ENCODE measurements at places on chromosomes 7 and 10.

GRCh38 chr10:79447911-79448731 is 2.7 kb upstream of the ZCCHC24 start:
- no peak for DNase-seq

DNA sequence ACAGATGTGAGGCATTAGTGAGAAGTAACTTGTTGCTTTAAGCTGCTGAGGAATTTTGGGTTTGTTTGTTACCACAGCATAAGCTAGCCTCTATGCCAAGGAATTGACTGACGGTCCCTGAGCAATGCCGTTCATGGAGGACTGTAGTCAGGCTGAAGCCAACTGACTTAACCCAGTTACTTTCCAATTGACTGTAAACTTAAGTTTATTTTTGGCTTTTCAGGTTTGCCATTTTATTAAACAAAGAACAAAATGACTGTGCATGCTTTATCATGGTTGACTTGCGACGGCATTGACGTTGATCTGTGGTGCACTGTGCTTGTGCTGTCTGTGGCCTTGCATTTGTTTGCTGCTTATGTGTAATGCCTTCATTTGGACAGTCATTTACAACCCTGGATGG is 53.5 kb downstream of the DNAJB9 start:
- DNase-seq = no peak

GRCh38 chr10:84191106-84191505 is 3.2 kb upstream of the CDHR1 start:
- no peak for DNase-seq

DNA sequence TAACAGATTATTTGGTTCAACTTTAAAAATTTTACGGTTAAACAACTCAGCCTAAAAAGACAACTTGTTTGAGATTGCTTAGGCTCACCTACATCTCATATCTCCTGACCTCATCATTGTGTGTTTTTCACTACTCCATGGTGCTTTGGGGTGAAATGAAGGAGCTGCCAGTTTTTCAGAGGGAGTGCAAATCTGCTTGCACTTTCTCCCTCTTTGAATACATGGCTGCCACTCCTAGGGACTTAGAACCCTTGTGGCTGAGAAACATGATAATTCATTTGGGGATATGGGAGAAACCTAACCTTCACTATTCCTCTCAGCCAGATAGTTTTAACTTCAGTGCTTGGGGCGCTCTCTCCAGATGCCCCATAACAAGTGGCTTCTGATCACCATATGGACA is 2.7 kb downstream of the CCSER2 start:
- DNase-seq = no peak

- no peak for DNase-seq
Observed at GRCh38 chr10:51716981-51717380, 17.6 kb upstream of the CSTF2T start.

DNA sequence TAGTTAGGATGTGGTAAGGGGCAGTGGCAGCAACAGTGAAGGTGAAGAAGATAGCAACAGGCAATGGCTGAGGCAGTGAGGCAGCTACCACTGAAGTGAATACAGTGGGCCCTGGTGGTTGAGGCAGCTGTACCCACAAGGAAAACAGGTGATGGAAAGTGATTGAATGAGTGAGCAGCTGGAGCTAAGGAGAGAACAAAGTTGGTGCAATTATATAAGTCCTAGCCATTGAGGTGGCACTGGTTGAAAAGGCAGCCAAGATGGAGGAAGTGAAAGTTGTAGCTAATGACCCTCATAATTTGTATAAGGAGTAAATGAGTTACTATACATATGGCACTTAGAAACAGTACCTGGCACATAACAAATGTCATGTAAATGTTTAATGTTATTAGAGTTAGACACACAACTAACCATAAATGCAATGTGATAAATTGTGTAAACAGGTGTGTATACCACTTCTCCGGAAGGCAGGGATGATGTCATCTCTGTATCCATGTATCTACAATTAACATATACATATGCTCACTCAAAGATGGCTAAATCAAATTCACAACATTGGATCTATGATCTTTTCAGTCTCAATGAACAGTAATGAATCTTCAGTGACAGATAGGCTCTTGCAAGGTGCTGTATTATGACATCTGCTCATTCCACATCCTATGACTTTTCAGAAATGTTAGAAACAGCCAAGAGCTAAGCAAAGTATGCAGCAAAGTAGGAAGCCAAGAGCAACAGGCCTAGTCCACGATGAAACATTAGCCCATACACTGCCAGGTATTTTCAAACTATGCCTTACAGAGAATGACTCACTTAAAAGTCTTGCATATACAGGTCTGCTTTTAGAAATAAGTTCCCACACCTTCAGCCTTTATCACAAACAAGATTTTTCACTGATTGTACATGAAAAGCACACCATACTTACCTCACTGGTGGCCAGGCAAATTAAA is 10.7 kb downstream of the XPNPEP1 start:
- no peak for DNase-seq

DNA sequence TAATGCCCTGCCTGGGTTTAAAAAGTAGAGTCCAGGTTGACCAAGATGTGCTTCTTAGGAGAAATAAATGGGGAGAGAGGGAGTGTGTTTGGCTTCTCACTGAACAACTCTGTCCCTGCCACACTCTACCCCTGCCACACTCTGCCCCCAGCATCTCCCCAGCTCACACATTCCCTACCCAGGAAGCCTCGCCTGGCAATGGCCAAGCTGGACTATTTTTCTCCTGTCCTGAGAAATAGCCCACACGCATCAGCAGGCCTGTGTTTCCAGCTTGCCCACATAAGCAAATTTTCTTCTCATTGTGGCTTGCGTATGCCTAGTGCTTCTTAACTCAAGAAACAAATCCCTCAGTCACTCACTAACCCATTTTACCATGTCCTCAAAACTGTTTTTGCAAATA is 1.8 kb downstream of the LRRC18 start:
- DNase-seq = no peak

DNA sequence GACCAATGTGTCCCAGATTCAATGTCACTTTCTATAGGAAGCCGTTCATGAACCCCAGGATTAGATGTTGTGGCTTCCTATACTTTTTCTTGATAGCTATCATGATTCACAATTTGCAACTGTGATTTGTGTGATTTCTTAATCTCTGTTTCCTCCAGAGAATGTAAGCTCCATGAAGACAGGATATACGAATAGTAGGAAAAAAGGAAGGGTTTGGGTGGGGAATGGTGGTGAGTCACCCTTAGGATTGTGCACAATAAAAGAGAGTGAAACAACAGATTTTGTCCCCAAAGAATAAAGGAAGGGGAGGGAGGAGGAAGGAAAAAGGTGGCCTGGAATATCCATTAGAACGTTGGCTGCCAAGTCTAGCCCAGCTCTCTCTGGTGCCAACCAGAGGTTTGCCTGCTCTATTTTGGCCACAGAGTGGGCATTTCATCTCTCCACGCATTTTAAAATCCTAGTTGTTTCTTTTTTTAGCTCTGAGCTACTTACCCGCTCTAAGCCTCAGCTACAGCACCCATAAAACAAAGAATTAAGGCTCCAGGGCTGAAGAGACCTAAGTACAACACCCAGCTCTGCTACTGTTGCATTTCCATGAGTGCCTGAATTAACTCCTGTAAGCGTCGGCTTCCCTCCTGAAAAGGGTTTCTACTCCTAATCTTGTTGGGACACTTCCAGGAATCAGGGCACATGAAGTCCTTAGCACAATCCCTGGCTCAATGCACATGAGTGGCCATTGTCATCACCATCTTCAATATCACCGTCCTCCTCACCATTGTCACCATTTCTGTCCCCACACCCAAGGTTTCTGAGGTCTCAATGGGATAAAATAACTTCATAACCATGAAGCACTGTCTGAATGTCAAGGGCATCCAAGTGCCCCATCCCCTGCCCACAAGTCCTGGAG is 3.5 kb downstream of the HK1 start:
- DNase-seq = no peak

DNA sequence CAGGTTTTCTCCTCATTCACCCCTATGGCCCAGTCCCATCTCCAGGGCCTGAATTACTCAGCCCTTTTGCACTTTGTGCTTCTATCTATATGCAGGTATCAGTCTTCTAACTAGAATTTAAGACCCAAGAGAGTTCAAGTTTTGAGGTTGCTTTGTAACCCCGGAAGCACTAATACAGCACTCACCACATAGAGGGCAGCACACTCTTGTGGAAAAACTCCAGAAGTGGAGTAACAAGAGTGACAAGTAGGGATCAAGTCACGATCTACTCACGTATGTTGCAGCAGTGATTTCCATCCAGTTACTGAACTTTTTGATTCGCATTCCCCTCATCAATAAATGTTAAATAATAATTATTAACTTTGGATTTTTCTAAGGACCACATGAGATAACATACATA is 151.0 kb downstream of the CHCHD3 start:
- DNase-seq = peak; percentile 14

GRCh38 chr10:43861966-43862751 is 213.5 kb upstream of the ZNF32 start:
- DNase-seq = no peak

DNA sequence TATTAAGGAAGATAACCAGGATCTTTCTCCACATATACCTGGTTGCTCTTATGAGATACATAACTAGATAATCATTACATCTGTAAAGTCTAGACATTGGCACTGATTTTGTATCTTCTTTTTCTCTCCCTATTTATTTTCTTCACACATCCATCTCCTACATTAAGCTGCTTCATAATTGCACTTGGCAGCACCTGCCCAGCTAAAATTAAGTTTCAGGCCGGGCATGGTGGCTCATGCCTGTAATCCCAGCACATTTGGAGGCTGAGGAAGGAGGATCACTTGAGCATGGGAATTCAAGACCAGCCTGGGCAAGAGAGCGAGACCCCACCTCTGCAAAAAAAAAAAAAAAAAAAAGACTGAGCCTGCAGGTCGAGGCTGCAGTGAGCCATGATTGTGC is 22.3 kb upstream of the AKR1B1 start:
- no peak for DNase-seq

GRCh38 chr7:131893631-131894340 is 337.4 kb upstream of the PODXL start:
- no peak for DNase-seq

- DNase-seq = no peak
Observed at GRCh38 chr10:50846753-50847152, 38.7 kb downstream of the A1CF start.

- no peak for DNase-seq
Observed at GRCh38 chr10:54469587-54470323, 331.3 kb downstream of the PCDH15 start.

GRCh38 chr7:118878336-118878735 is 653.8 kb downstream of the ANKRD7 start:
- no peak for DNase-seq

DNA sequence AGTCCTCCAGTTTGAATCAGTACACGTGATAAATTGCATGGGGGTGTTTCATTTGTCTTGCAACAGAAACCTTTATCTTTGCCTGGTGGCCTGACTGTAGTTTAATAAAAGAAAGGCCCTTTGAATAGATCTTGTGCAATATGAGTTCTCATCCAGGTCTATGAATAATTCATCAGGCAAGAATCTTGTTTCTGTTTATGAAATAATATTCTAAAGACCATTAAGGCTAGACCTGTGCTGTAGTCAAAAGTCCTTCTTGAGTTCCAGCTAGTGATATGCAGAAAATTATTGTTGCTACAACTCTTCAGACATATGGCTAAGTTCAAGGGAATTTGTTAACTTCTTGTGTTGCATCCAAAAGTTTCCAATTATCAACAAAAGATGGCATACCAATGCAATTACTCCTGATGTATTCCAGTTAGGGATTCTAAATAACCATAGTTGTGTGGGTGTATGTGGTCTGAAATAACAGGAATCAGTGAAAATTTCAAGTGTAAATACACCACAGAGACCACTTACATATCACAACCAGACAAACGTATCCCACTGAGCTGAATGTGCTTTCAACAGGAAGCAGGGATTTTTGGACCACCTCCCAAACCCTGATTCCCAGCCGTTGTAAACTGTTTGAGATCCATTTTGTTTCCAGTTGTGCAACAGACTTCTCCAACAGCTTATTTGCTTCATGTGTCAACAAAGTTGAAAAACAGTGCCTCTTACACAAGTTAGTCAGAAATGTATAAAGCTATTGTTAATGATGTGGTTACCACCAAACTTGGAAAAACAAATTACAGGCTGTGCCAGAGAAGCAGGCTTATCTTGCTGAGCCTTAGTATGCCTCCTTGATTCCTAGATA is 54.7 kb upstream of the BICC1 start:
- DNase-seq = no peak

GRCh38 chr10:117993166-117993565 is 53.6 kb downstream of the RAB11FIP2 start:
- DNase-seq = no peak

DNA sequence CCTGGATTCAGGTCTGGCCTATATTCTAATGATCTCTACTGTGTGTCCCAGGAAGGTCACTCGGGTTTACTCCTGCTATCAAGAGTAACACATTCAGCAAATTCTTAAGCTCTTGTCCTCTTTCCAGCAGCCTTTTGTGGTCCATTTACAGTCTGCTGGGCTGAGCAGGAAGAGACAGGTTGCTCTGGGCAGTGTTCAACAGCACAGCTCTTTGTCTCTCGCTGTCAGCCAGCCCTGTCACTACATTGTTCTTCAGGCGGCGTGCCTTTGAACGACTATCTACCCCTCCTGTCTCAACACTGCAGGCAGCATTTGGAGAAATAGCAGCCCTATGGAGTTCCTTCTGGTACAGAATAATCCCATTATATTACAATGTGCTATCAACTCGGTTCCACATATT is 192.2 kb upstream of the TBX20 start:
- DNase-seq = no peak

DNA sequence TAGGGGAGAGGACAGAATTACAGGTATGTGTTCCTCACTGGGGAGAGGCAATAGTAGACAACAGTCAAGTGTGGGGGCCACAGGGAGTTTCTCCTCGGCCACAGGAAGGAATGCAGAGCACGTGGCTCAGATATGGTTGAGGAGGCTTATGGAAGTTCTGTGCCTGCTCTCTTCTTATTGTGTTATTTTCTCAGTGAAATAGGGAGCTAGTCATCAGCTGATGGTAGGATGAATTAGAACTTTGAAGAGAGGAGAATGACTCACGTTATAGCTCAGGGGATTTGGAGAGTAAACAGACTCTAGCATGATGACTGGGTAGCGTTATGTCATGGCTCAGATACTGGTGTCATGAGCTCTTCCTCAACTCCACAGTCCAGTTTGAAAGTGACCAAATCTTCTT is 308.3 kb upstream of the IGFBP3 start:
- DNase-seq = peak; percentile 32

GRCh38 chr7:87413951-87414793 is 61.3 kb downstream of the ABCB4 start:
- no peak for DNase-seq

DNA sequence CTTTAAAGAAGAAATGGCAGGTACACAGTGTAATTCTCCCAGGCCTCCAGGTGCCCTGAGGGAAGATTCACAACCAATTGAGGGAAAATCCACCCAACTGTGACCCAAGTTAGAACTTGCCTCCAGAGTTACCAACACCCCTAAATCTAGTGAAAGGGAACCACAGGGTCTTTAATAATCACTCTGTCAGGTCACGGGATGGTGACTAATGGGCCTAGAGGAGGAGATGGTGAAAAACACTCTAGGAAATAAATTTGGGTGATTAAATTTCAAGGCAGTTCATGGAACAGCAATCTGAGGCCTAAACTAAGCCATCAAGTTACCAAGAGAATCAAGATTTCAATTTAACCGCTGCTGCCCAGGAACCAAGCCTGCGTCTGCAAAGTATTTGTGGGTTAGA is 26.7 kb upstream of the SLF2 start:
- no peak for DNase-seq
